Right cardiac atrium (tissue), 5 donors: ENCODE measurements at places on chromosomes 12 and 14.

- no peak for DNase-seq
Observed at GRCh38 chr12:8687846-8688601, 9.8 kb upstream of the RIMKLB start.

DNA sequence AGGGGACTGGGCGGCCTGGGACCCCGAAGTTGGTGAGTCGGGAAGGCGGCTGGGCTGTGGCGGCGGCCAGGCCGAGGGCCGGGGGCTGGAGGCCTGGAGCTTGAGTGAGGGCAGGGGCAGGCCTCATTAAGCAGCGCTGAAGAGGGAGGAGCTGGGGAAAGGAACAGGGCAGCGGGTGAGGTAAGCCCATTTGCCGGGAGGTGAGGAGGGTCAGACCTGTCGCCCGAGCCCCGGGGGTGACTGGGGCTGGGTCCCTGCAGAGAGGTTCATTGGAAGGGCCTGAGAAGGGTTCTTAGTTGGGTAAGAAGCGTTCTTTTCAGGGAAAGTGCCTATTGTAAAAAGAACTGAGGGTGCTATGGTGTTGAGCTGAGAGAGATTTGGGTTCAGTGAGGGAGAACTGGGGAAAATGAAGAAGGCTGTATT is 441 bp downstream of the RAB5B start:
- DNase-seq: no peak

DNA sequence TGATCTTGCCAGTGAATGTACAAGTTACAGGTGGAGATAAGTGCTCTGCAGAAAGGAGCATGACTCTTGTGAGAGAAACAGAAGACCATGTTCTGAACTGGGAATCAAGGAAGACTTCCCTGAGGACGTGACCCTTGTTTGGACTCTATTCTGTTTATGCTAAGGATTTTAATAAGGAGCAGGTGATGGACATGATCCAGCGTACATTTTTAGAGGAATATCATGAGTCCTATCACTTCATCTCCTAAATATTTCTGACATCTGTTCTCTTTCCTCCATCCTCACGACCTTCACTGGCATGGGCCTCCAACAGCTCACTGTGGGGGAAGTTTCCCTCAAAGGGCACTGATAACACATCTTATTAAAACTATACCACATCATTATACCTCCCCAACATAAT is 7.9 kb upstream of the SLC38A1 start:
- DNase-seq: no peak

GRCh38 chr14:90058876-90059458 is 2.8 kb upstream of the KCNK13 start:
- DNase-seq: no peak

DNA sequence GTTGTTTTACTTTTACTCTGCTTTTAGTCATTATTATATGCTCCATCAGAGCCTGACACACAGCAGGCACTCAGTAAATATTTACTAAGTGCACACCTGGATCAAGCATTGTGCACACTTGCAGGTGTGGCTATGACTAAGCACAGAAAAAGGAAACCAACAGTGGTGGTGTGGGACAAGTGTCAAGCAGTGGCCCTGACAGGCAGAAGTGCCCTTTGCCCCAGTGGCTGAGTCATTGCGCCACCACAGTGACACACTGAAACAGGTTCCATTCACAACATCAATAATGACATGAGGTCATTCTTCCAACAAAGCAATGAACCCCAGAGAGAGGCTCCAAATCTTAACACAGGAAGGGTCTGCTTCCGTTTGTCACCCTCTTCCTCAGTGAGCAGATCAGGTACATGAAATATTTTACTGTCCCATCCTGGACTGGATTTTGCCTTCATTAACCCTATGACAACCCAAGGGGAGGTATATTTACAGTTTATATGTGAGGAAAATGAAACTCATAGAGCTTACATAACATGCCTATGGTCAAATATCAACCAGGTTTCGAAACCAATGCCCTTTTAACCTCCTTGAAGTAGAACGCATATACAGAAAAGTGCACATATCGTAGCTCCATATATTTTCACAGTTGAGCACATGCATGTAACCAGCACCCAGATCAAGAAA is 82.6 kb upstream of the GTF2A1 start:
- no peak for DNase-seq

GRCh38 chr14:59268011-59268410 is 79.5 kb downstream of the DAAM1 start:
- no peak for DNase-seq

DNA sequence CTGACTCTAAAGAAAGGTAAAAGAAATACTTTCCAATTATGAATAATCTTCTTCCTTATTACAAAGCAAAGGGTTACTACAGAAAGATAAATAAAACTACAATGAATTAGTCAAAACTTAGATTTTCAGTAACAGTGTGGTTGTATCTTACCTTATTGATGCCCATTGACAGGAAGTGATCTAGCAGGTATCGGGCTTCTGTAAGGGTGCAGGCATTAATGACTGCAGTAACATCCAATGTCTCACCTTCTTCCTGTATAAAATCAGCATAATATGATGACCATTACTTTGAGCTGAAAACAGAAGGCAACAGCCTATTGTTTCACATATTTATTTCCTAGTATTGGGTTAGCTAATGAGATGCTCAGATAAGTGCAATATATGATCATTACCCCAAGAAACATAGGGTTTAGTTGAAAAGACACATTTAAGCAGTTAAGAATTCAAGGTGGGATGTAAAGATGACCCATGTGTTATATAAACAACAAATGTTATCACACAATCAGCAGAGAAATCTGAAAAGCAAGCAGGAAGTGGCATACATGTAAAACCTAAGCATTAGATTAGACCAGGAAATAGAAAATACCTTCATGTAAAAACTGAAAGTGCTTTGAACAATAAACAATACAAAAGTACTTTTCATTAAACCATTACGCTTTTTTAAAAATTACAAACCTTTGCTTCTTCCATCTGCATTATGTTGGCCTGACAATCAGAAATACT is 111.2 kb downstream of the KIF21A start:
- no peak for DNase-seq

DNA sequence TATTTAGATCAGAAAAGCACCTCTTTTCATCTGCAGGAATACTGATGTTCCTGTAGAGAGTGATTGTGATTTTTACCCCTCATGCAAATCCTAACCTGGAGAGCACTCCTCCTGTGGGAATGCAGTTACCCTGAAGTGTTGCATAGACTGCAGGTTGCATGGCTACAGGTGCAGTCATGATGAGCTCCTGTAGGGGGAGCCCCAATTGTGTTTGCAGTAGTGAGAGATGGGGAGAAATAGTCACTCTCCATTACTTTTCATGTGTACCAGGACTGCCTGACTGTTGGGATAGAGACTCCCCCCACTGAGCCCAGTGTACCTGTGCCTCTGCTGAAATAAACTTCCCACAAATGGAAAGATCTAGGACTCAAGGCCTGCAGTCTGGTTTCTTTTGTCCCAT is 1086.5 kb downstream of the SLC6A15 start:
- peak; percentile 41 for DNase-seq

- no peak for DNase-seq
Observed at GRCh38 chr12:114678028-114678427, 5.9 kb downstream of the TBX3 start.

DNA sequence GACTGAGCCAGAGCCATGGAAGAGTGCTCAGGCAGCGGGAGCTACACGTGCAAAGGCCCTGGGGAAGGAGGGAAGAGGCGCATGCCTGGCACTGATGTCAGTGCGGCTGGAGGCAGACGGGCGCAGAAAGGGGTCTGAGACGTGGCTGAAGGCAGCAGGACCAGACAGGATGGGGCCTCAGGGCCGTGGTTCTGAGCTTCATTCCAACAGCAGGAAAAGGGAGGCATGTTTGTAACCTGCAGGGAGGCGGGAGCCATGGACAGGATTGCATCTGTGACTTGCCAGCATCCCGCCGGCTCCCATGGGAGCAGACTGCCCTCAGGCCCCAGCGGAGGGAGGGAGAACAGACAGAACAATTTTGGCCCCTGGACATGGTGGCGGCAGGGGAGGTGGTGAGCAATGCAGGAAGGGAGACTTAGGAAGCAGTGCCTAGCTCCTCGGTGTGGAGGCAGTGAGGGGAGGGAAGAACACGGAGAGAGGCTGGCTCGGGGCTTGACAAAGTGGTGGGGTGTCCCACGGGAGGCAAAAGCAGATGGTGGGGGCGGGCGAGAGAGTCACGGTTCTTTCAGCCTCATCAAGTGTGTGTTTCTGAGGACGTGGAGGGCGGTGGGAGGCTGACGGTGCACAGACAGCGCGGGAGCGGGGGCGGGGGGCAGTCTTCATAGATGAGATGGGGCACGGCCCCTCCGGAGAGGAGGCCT is 33.3 kb upstream of the INF2 start:
- DNase-seq: no peak

- no peak for DNase-seq
Observed at GRCh38 chr12:54262403-54262925, 17.5 kb downstream of the CBX5 start.

GRCh38 chr14:75495882-75496281 is 26.4 kb upstream of the BATF start:
- no peak for DNase-seq

GRCh38 chr12:25741917-25742316 is 188.8 kb upstream of the LMNTD1 start:
- DNase-seq: no peak

- no peak for DNase-seq
Observed at GRCh38 chr14:92987713-92988510, 65.0 kb downstream of the CHGA start.

DNA sequence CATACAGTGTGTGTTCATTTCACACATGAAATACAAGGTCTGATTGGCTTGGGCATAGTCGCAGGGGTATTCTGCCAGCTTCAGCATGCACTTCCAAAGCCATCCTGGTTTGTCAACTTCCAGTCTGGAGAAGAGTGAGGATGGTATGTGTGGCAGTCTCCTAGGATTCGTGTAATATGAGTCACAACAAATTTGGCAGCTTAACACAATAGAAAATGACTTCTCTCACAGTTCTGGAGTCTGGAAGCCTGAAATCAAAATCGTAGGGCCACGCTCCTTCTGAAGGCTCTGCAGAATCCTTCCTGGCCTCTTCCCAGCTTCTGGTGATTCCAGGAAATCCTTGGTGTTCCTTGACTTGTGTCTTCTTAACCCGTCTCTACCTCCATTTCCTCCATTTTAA is 167.5 kb downstream of the PPM1H start:
- no peak for DNase-seq

- no peak for DNase-seq
Observed at GRCh38 chr14:76541594-76542219, 165.8 kb downstream of the ESRRB start.

DNA sequence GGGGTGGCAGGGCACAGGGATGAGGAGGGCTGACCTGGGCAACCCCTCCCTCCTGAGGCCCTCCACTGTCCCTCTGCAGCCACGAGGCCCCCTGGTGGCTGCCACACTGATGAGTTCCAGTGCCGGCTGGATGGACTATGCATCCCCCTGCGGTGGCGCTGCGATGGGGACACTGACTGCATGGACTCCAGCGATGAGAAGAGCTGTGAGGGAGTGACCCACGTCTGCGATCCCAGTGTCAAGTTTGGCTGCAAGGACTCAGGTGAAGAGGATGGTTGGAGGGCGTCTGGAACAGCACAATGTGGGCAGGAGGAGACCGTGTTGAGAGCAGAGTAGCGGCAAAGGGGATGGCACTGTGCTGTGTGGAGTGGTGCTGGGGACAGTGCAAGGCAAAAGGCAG is 25.7 kb upstream of the LRP1-AS start:
- DNase-seq: peak; percentile 71

GRCh38 chr12:58621126-58621525 is 299.2 kb downstream of the LRIG3 start:
- no peak for DNase-seq

- peak; percentile 70 for DNase-seq
Observed at GRCh38 chr12:52280796-52281560, 6.5 kb downstream of the KRT86 start.

DNA sequence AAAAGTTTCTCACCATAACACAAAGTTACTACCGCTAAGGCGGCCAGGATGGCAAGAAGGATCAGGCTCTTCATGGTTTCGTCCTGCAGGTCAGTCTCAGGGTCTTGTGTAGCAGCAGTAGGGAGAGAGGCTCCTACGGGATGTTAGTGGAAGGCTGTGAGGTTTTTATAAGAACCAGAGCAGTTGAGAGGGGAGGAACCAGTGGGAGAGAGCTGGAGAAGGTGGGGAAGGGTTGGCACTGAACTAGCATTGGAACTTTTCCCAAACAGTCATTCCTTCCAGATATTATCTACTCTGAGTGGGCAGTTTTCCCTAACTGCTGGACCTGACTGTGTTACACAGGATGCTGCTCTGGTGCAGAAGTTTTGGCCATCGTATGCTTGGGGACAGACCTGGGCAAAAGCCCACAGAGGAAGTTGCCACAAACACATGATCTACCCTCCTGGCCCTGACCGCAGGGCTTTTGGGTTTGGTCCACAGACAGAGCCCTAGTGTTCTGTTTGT is at the start of gene MGP:
Gene MGP (minus strand): TSS at position 137 of the 504 bp plus-strand sequence. CDS start 63 bp downstream, at position 74.
- DNase-seq: peak; percentile 84

GRCh38 chr14:90105756-90106155 is 44.0 kb downstream of the KCNK13 start:
- peak; percentile 27 for DNase-seq

DNA sequence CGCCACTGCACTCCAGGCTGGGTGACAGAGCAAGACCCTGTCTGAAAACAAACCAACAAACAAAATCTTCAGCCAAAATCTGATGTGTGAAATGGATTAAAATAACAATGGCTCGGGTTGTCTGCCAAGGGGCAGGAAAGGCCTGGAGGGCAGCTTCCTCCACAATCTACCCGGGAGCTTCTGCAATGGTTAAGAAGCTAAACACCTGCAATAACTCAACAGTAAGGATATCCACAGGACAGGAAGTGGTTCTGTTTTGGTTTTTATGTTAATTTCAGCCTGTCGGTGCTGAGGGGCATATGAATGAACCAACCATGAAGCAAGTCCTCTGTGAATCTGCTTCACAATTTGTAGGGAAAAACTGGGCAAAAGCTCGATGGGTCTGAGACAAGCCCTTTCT is 34.4 kb downstream of the RAD52 start:
- no peak for DNase-seq

DNA sequence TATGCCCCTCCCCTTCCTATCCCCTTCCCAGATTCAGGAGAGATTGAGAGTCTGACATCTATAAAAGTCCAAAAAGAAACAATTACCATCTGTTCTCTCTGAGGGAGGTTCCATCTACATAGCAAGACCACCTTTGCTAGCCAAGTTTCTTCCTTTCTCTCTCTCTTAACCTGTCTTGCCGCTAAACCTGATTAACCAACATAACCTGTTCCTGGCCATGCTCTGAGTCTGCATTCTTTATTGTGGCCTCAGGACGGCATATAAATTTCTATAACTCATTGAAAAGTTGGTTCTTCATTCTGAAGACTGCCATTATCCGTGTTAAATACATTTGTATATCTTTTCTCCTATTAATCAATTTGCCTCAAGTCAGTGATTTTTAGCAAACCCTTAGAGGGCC is 594.0 kb downstream of the KCNH5 start:
- no peak for DNase-seq
